Type B pancreatic cell (in vitro differentiated cells): ENCODE measurements at places on chromosomes 16 and 17.
A peak's percentile ranks its signal among the peaks of the same experiment; 100 is the strongest.

GRCh38 chr16:57798953-57799599 lies 3.2 kb downstream of the KIFC3 start:
- H3K27me3 ChIP-seq = no peaks in the 10 kb centered on the region
- H3K4me1 ChIP-seq = peaks cover 53% of the 10 kb centered on the region
- DNase-seq = no peak
- H3K27ac ChIP-seq = peak overlapping the region; percentile 92
- peak overlapping the region; percentile 90 for H3K4me3 ChIP-seq
- no peaks in the 10 kb centered on the region for H3K36me3 ChIP-seq

DNA sequence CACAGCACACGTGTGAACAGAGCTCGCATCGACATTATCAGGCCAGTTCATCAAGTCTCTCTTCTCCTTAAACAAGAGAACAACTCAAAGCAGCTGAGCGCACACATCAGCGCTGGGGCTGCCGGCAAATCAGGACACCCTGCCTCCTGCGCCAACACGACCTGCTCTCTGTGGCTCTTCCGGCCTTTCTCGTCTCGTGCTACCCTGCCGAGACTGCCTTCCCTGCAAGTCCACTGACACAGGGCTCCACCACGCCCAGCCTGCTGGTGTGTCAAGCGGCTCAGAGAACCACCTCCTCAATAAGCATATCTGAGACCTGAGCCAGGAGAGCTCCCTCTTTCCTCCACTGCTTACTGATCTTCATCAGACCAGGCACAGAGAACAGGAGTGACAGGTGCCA lies 96.9 kb downstream of the ZNF778 start:
- peak overlapping the region; percentile 56 for H3K4me3 ChIP-seq
- peak overlapping the region; percentile 91 for H3K27ac ChIP-seq
- H3K27me3 ChIP-seq = no peaks in the 10 kb centered on the region
- H3K36me3 ChIP-seq = peaks cover 16% of the 10 kb centered on the region
- peaks cover 43% of the 10 kb centered on the region for H3K4me1 ChIP-seq

- peaks cover 21% of the 10 kb centered on the region for H3K4me1 ChIP-seq
- peaks cover 22% of the 10 kb centered on the region for H3K27me3 ChIP-seq
- no peaks in the 10 kb centered on the region for H3K36me3 ChIP-seq
- peak overlapping the region; percentile 96 for H3K4me3 ChIP-seq
- peak overlapping the region; percentile 85 for H3K27ac ChIP-seq
These were observed 1.3 kb downstream of the SAMD14 start for GRCh38 chr17:50128441-50129352.

DNA sequence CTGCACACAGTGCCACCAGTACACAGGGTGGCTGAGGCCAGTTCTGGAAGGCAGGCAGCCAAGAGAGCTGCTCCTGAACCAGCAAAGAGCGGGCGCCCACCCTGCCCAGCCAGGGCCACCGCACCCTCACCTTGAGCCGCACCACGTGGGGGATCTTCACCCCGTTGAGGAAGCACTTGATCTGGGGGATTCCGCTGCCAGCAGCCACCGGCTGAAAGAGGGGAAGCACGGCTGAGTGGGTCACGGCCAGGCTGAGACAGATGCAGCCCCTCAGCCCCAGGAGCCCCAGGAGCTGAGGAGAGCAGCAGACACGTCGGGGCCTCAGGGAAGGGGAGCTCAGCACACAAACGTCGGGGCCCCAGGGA lies 14.6 kb upstream of the CCDC154 start:
- no peaks in the 10 kb centered on the region for H3K4me1 ChIP-seq
- DNase-seq = peak; percentile 69
- no peaks in the 10 kb centered on the region for H3K27me3 ChIP-seq

DNA sequence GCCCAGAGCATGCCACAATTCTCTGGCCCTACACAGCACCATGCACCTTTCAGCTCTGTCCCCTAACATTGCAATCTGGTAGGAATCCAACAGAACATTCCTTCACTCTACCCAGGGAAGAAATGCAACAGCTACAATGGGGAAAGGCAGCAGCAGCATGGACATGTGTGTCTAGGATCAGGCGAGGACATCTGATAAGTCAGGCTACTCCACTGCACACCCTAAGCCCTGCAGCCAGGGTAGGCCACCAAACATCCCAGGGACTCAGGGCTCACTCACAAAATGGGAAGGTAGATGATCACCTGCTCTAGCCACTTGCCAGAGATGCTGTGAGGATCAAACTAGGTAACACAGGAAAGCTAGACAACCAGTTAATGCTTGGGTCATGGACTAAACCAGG lies 5.1 kb downstream of the RANBP10 start:
- peaks cover 27% of the 10 kb centered on the region for H3K36me3 ChIP-seq
- H3K4me1 ChIP-seq = peaks cover 14% of the 10 kb centered on the region
- no peaks in the 10 kb centered on the region for H3K27me3 ChIP-seq
- no peak overlapping the region for H3K4me3 ChIP-seq

DNA sequence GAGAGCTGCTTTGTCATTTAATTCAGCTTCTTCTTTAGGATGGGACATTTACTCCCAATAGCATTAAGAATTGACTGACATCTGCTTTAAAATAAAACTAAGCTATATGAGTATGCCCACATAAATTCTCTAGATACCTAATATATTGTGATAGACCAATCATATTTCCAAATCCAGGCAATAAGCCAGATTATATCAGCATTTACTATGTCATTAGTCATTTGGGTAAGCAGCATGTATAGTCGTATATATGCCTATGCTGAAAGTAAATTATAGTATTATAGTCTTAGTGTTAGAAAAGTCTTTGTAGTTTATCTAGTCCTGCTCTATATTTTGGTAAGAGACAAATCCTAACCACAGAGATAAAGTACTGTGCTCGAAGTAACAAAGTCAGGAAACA lies 958.1 kb downstream of the KCNJ2 start:
- no peaks in the 10 kb centered on the region for H3K4me1 ChIP-seq
- H3K36me3 ChIP-seq = no peaks in the 10 kb centered on the region
- H3K27me3 ChIP-seq = peaks cover 3% of the 10 kb centered on the region
- no peak for DNase-seq
- no peak overlapping the region for H3K4me3 ChIP-seq

GRCh38 chr17:77318491-77319210 lies 177.9 kb downstream of the SEC14L1 start:
- H3K27me3 ChIP-seq = no peaks in the 10 kb centered on the region
- peak overlapping the region; percentile 98 for H3K27ac ChIP-seq
- H3K36me3 ChIP-seq = no peaks in the 10 kb centered on the region
- no peak overlapping the region for H3K4me3 ChIP-seq

DNA sequence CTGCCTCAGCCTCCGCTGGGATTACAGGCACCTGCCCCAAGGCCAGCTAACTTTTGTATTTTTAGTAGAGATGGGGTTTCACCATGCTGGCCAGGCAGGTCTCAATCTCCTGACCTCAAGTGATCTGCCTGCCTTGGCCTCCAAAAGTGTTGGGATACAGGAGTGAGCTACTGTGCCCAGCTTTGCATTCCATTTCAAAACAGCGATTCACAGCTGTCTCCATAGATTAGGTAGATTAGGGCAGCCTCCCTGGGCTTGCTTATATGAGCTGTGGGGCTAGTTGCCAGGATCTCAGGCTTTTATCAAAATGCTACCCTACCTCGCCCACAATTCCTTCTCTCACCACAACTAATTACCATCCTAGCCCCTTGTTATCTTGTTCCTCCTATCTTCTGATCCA lies 176.4 kb upstream of the ZKSCAN2 start:
- H3K27ac ChIP-seq = no peak overlapping the region
- H3K4me1 ChIP-seq = no peaks in the 10 kb centered on the region
- no peak for DNase-seq
- no peak overlapping the region for H3K4me3 ChIP-seq
- H3K36me3 ChIP-seq = no peaks in the 10 kb centered on the region
- peaks cover 14% of the 10 kb centered on the region for H3K27me3 ChIP-seq

- H3K36me3 ChIP-seq = no peaks in the 10 kb centered on the region
- H3K27me3 ChIP-seq = no peaks in the 10 kb centered on the region
- no peak overlapping the region for H3K27ac ChIP-seq
- H3K4me3 ChIP-seq = no peak overlapping the region
These were observed 42.3 kb downstream of the ZNF18 start for GRCh38 chr17:11954936-11955335.

- H3K36me3 ChIP-seq = no peaks in the 10 kb centered on the region
- no peak for DNase-seq
- H3K4me1 ChIP-seq = peaks cover 39% of the 10 kb centered on the region
- no peak overlapping the region for H3K4me3 ChIP-seq
These were observed 20.6 kb upstream of the COL1A1 start for GRCh38 chr17:50221864-50222545.

DNA sequence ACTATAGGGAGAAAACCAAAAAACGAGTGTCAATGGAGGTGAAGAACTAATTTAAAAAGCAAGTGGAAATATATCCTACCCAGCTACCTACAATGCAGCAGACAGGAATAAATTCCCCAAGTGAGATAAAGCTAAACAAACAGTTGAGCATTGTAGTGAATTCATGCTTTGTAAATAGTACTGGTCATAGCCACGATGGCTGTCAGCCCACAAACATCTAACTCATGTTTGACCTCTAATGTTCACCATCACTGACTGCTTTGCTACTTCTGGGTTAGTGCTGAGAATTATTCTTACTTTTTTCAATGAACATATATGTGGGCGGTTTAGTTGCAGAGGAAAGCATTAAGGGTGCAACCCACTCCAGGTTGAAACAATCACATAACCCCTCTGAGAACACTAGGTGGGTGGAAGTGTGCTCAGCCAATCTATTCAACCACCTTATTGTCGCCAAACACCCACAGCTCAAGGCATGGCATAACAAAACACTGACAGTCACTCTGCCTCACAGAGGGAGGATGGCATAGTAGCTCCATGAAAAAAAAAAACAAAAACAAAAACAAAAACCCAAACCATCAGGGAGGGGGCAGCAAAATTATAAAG lies 264.1 kb downstream of the ZFHX3 start:
- H3K27ac ChIP-seq = peak overlapping the region; percentile 42
- H3K4me1 ChIP-seq = peaks cover 56% of the 10 kb centered on the region
- H3K4me3 ChIP-seq = peak overlapping the region; percentile 16

DNA sequence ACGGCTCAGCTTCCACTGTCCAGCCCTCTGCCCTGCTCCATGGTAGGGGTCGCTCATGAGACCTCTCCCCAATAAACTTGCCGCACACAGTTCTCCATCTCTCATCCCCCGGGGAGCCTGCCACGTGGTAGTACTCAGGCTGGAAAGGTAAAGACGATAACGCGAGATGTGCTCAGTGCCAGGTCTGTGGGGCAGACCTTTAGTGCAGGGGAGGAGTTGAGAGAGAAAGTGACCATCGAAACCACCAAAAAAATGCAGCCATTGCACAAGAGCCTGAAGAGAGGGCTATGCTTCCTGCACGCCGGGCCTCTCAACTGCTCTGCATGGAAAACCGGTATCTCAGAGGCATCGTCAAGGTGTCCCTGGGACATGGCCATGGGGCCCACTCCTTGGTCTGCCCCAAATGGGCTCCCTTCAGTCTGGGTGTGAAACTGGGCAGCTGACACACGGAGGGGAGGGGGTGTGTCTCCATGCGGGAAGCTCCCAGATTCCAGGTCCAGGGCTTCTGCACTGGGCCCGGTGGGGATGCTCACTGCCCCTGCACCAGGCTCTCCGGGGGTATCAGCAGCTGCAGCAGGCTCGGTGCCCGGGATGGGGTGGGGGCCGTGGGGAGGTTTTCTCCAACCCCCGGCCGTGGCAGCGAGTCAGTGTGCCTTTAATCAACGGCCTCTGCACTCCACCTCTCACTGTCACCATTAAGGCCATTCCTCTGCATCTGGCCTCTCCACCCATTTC lies 4.7 kb upstream of the AANAT start:
- no peak overlapping the region for H3K4me3 ChIP-seq
- DNase-seq = no peak
- H3K27ac ChIP-seq = no peak overlapping the region
- H3K36me3 ChIP-seq = no peaks in the 10 kb centered on the region
- H3K4me1 ChIP-seq = peaks cover 5% of the 10 kb centered on the region
- H3K27me3 ChIP-seq = no peaks in the 10 kb centered on the region

DNA sequence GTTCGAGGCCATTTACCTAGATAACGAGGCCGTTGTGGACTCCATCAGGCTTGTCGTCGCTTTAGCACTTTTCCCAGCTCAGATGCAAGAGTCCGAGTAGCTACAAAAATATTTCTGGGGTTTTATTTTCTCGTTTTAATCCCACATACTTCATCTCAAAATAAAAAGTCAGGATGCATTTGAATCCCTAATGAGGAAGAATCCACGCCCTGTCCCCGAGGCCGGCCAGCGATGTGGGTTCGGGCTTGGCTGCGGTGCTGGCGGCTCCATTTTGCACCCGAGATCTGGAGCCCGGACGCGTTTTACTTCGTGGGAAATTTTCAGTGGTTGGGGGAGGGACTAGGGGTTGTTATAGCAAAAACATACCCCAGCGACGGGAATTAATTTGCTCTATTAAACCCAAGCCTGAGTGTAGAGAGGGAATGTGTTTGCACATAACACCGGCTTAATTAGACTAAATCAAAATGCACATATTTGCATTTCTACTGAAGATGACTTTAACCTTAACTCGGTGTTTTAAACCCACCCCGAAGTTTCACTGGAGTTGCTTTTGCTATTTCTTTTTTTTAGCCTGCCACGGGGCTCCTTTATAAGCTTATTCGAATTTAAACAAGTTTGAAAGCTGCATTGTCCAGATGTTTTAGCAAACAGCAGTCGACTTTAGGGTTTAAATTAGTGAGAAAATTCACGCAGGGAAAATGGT lies 4.8 kb downstream of the IRX5 start:
- peak overlapping the region; percentile 92 for H3K4me3 ChIP-seq
- peak overlapping the region; percentile 89 for H3K27ac ChIP-seq
- peaks cover 75% of the 10 kb centered on the region for H3K27me3 ChIP-seq

DNA sequence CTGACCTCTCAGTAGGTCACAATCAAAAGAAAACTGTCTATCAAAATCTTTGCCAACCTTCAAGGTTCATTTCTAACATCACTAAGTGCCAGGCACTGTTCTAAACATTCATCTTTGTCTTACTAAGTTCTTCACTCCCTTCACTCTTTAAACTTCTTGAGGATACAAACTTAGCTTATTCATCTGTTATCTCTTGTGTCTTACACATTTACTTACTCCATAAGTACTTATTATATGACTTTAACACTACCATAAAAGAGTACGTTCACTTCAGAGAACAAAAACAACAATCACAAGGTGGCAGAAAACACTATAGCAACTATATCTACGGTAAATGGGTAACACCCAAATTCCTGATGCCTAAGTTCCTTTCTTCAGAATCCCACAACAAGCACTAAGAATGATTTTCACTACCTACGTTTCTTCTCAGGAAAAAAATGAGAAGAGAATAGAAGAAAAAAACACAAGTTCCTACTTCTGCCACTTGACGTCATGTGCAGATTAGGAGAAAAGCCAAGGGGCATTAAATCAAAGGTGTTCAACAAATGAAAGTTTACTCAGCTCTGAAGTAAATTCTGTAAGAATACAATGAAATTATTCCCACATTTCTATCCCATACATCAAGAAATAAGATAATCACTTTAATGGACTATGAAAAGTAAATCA lies 29.2 kb downstream of the KANSL1 start:
- no peaks in the 10 kb centered on the region for H3K27me3 ChIP-seq
- H3K27ac ChIP-seq = peak overlapping the region; percentile 21
- H3K36me3 ChIP-seq = peaks cover 42% of the 10 kb centered on the region
- H3K4me3 ChIP-seq = no peak overlapping the region

GRCh38 chr16:47018223-47018891 lies 44.9 kb upstream of the DNAJA2 start:
- no peaks in the 10 kb centered on the region for H3K36me3 ChIP-seq
- H3K27ac ChIP-seq = no peak overlapping the region
- peaks cover 4% of the 10 kb centered on the region for H3K27me3 ChIP-seq
- no peaks in the 10 kb centered on the region for H3K4me1 ChIP-seq
- no peak overlapping the region for H3K4me3 ChIP-seq
